ENCODE measurements at places on chromosomes 6 and 20. TPM values are rescaled to one million over a fixed set of nuclear protein-coding genes. Genes with fewer than 3 reads are reported as not detected.

The XKR7 gene
- not detected for total RNA-seq

The SLA2 gene
- total RNA-seq = 0.05 TPM

The SLC16A10 gene
- total RNA-seq = 2.5 TPM

The MATN4 gene
- total RNA-seq = not detected

The SOX18 gene
- total RNA-seq = 1.7 TPM
